ENCODE measurements at places on chromosomes 11 and 22.

GRCh38 chr11:114566276-114566675 is 6.6 kb upstream of the NXPE1 start:
- no peak for DNase-seq

- no peak for DNase-seq
Measured at GRCh38 chr11:30445056-30445455, 122.2 kb downstream of the ARL14EP start.

GRCh38 chr11:71060391-71060791 is 192.0 kb downstream of the SHANK2 start:
- DNase-seq: no peak

GRCh38 chr11:132910011-132910760 is 622.1 kb downstream of the OPCML start:
- DNase-seq: no peak

GRCh38 chr11:129972611-129973010 is 30.0 kb downstream of the PRDM10 start:
- no peak for DNase-seq
